AG04450 (cell line): ENCODE measurements at places on chromosomes 12 and 14.

DNA sequence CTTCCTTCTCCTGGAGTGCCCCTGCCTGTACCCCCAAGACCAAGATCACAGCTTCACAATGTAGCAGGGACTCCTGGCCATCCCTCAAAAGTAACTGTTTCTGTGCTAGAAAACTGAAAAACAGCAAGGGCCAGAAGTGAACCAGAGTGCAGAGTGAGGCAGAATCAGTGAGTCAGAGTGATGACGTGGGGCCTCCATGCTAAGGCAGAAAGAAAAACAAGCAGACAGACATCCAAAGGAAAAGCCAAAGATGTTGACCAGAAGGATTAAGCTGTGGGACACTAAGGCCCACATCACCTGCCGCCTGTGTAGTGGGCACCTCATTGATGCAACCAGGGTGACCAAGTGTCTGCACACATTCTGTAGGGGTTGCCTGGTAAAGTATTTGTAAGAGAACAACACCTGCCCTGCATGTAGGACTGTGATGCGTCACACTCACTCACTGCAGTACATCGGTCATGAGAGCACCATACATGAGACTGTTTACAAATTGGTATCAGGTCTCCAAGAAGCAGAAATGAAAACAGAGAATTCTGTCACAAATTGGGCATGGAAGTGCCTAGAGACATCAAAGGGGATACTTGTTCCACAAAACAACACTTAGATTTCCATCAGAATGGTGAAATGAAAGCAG lies 51.2 kb downstream of the ARMH4 start:
- DNase-seq, result peak; percentile 42

DNA sequence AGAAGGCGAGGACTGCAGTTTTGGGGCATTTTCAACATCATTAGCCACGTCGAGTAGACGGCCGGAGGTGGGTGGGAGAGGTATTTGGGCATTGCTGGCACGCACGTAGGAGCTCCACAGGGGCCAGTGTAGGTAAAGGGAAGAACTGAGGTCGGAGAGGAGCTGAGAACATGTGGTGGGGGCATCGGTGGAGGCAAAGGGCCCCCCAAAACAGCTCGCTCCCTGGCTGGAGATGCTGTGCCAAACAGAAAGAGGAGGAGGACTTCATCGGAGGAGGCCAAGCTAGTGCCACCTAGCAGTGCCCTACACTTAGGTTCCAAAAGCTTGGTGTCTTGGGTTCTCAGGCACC lies 52.0 kb upstream of the PPP2R5C start:
- DNase-seq, result no peak

- no peak for DNase-seq
Measured at GRCh38 chr12:93583627-93584392, 11.3 kb downstream of the SOCS2 start.

GRCh38 chr14:34365309-34365915 lies 96.6 kb downstream of the SPTSSA start:
- no peak for DNase-seq

- peak; percentile 86 for DNase-seq
Measured at GRCh38 chr12:75635606-75636444, 124.4 kb upstream of the KRR1 start.

DNA sequence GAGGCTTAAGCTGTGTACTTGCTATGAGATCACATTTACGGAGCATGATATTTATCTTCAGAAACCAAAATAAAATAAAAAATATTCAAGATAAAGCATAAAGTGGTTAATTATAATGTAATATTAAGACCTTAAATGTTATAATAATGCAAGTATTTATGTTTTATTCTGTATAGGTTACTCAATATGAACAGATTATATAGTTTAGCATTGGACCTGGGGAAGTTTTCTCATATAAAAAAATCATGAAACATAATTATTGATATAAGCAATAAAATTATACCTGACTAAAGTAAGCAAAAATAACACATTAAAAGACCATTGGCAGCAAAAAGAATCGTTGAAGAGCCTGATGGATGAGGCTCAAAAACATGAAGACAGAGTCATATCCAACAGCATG lies 516.2 kb downstream of the SLC16A7 start:
- no peak for DNase-seq

- DNase-seq, result peak; percentile 98
Measured at GRCh38 chr12:114430306-114430705, 24.4 kb upstream of the TBX5 start.

DNA sequence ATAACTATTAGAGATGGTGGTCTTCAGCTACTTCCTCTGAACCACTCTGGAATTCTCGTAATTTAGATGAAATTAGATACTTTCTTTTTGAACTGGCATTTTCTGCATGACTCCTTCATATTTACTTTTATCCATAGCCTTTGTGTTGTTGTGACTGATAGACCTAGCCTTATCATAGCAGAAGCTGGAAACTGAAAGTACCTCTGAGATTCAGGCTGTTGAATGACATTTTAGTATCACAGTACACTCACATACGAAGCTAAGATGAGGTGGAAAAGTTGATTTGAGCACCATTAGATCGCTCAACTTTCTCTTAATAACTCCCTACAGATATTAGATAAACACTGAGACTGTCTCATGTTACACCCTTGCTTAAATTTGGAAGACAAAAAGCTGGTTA lies 525.1 kb upstream of the FBXO33 start:
- no peak for DNase-seq

- DNase-seq, result no peak
Measured at GRCh38 chr14:22319526-22320361, 269.3 kb downstream of the DAD1 start.
